ENCODE measurements at places on chromosomes 12 and 14.

DNA sequence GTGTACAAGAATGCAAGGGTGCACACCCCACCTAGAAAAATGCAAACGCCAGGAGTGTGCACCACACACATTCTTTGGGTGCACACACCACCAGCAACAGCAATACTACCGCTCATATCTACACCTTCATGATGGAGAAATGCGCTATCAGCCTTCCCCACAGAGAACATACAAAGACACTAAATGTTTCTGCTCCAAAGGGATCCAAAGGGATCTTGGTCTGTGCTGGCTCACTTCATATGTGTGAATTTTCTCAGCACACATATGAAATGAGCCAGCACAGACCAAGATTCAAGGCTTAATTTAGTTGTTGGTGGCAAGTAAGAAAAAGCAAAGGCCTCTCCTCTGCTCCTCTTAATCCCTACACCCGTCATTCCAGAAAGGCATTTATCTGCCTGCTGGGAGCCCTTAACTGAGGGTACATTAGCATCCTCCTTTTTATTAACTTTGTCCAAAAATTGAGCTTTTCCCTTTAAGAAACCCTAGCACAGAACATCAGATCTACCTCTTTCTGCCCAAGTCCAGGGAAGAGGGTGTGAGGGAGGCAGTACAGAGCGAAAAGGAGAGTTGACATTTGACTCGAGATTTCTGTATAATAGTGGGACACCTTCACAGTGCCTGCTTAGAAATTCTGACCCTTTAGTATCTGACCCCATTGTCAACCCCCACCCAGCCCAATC, 8.3 kb downstream of the BMP4 start:
- no peak for DNase-seq

DNA sequence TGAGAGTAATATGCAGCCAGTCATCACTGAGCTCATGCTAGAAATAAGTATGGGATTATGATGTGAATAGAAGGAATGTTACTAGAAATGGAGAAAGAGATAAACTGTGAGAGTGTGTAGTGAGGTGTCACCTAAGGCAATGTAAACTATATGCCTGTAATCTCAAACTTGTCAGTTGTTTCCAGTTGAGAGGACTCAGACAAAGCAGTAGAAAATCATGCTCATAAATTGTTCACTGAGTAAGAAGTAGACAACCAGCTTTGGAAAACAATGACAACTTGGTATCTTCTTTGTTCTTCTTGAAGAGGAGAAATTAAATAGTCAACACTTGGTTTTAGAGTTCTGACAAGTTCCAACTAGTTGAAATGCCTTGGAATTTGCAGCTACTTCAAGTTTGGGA, 148.5 kb upstream of the OR4E1 start:
- DNase-seq = no peak

DNA sequence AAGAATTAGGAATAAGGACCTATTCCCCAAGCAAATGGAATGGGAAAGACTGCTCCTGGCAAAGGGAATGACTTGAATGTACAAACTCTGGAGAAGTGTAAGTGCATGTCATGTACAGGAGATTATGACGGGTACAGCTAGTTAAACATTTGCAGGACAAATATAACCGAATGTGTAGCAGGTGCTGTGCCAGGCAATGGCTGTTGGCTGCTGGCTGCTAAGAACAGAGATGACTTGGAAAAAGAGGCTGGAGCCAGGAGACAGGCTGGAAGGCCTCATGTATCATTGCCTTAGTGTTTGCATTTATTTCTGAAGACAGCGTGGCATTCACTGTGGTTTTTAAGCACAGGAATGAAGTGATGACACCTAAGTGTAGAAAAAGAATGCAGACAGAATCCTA, 136.8 kb downstream of the TTC8 start:
- DNase-seq = no peak

DNA sequence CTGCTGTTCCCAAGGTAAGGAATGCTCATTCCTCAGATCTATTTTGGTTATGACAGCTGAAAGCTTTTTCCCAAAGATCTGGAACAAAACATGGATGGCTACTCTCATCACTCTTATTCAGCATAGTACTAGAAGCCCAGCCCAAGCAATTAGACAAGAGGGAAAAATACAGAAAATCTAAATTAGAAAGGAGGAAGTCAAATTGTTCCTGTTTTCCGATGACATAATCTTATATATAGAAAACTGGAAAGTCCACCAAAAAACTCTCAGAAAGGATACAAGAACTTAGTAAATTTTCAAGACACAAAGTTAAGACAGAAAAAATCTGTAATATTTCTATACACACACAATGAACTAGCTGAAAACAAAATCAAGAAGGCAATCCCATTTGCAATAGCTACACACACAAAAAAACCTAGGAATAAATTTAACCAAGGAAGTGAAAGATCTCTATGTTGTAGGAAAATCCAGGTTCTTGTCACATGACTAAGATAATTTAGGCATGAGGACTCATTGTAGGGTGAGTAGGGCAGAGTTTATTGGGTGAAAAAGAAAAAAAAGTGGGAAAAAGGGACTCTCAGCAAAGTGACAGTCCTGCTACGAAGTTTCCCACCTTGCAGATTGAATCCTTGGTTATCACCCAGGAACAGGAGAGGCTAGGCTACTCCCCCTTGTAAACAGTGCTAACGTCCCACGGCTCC, 28.6 kb upstream of the KLRB1 start:
- DNase-seq = no peak

GRCh38 chr12:100672075-100672592, 98.7 kb downstream of the GAS2L3 start:
- peak; percentile 23 for DNase-seq

DNA sequence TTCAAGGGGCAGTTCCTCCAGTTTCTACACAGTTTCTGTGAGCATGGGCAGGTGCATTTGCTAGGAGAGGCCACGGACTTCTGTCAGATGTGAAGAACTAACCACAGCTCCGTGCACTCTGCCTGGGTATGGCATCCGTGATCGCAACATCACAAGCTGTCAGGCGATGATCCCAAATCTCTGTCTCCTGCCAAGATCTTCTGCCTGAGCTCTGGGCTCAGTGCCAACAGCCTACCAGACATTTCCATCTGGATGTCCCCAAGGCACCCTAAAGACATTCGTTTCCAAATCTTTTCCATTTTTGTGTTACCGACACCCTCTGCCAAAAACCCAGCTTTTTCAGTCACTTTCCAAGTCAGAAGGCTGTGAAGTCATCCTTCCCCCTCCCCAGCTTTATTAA, 292.1 kb downstream of the GLT1D1 start:
- no peak for DNase-seq

GRCh38 chr14:55752580-55753390, 172.8 kb downstream of the KTN1 start:
- DNase-seq = no peak

GRCh38 chr12:15152456-15152855, 68.8 kb downstream of the RERG start:
- DNase-seq = no peak

DNA sequence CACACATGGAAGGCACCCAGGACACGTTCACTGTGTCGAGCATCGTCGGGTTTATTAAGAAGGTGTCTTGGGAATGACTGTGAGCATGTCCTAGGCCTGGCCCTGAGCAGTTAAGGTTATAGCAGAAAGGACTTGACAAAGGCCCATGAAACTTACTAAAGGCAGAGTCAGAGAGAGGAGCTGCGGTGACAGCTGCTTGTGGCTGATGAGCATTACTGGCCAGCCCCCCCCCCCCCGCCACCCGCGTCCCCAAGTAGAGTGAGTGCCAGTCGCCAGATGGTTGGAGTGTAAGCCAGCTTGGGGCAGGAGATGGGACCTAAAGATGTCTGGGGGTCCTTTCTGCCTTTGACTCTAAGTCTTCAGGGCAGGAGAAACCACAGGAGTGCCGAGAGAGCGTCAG, 169.9 kb downstream of the TSPAN9 start:
- no peak for DNase-seq

DNA sequence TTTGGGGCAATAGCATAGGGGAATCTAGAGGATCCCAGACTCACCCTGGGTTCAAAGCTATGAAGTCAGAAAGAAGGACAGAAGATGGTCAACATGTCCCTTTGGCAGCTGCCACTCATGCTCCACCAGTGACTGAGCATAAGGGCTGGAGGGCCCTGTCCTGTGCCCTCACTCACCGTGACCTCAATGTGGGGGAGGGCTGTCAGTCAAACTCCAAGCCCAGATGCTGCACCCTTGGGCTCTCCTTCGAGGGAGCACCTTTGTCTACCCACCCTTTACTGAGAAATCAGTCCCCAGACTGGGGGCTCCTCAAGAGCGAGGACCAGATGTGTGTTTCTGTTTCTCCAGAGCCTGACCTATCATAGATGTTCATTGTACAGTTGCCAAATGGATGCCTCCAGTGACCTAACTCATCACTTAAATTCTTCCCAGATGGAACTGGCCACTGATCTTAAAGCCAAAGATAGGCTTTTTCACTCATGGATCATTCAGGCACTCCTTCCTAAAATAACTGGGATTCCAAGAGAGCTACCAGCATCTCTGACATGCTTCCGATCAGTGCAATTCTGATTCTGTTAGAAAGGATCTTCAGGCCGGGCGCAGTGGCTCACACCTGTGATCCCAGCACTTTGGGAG, 27.2 kb upstream of the VSX2 start:
- no peak for DNase-seq

DNA sequence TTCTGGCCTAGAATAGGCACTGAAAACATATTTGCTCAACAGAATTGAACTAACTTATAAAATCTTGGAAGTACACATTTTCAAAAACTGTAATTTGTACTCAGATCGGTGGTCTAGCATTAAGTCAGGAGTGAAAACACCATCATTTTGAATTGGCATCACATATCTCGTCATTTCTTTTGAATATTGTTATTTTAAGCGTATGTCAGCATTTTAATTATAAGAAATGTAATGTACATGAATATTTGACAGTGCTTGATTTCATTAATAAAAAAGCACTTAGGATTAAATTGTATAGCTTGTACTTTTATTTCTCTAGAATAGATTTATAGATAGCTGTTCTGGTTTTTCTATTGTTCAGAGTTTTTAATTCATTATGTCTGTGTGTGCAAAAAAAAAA, 892.2 kb downstream of the BCL11B start:
- no peak for DNase-seq

- no peak for DNase-seq
Observed at GRCh38 chr12:66428261-66428660, 126.0 kb downstream of the HELB start.

GRCh38 chr12:120453977-120454376, 7.7 kb downstream of the GATC start:
- no peak for DNase-seq

GRCh38 chr14:20118795-20119194, 8.3 kb downstream of the OR4K17 start:
- no peak for DNase-seq

- DNase-seq = no peak
Observed at GRCh38 chr14:98599082-98599481, 672.9 kb downstream of the BCL11B start.

GRCh38 chr12:19183121-19183838, 53.7 kb downstream of the PLEKHA5 start:
- no peak for DNase-seq

DNA sequence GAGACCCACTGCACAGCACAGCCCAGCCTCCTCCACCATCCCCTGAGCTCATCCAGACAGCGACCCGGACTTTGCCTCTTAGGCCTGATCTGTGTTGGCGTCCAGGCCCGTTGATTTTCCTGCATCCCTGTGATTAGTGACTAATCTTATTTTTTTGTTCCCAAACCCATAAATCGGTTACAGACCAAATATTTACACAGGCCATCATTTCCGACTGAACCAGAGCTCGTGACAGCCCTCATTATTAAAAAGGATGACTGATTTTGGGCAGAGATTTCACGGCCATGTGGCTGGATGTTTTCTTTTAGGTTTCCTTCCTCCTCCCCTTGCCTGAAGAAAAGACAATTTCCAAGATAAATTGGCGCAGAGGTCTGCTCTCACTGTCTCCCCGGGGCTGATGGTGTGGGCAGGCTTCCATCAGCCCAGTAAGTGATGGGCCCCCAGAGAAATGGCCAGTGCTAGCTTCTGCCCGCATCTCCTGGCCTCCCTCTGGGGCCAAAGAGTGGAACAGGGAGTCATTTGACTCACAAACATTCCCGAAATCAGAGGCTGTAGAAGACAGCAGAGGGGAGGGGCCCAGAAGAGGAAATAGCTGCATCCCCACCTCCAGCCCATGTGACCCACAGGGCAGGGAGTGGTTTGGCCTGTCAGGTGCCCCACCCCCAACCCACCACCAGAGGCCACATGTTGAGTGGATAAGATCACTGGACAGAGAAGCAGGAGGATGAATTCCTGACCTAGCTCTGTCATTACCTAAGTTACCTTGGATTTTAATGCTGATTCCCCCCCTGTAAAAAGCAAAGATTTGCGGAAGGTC, 283.5 kb downstream of the KSR2 start:
- no peak for DNase-seq

GRCh38 chr12:60119327-60119726, 523.5 kb downstream of the SLC16A7 start:
- no peak for DNase-seq

DNA sequence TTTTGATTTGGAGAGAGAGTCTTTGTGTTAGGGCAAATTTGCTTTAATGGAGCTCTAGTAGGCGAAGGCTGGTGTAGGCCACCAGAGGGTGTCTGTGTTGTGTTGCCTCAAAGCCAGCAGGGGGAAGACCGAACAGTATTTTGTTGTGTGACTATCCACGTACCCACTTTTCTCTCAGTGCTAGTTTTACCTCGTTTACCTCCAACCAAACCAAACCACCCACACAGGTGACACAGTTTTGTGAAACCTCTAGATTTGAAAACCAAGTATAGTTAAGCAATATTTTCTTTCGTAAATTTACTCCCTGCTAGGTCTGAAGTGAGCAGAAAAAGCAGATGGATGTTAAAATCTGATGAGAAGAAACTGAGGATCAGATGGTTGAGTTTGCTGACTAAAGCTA, 36.3 kb upstream of the NPFF start:
- DNase-seq = peak; percentile 19

- no peak for DNase-seq
Observed at GRCh38 chr12:6850796-6851152, 312 bp downstream of the CDCA3 start.

GRCh38 chr12:114392909-114393308, 13.0 kb downstream of the TBX5 start:
- no peak for DNase-seq

DNA sequence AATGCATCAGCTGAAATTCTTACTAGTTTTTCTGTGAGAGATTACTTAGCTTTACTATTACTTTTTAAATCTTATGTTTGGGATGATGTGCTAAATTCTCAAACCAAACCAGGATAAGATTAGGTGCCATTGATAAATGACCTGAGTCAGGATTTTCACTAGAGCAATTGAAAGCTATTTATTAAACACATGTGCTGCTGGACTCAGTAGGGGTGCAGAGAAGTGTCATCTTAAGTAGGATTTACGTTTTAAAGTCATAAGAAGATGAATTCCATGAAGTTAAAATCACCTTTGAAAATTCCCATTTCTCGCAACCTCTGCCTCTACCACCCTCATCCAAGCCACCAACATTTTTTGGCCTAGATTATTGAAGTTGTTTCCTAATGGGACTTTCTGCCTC, 8.8 kb downstream of the TMEM263 start:
- DNase-seq = no peak

- no peak for DNase-seq
Observed at GRCh38 chr12:106431839-106432411, 74.4 kb downstream of the POLR3B start.

Data from memory B cell (primary cell).